ENCODE measurements at places on chromosomes 7 and 10. TPM values are rescaled to one million over a fixed set of nuclear protein-coding genes. Genes with fewer than 3 reads are reported as not detected.

COL28A1 gene
- 0.60 TPM for total RNA-seq

PTTG1IP2 gene
- not detected for total RNA-seq

SORCS3 gene
- total RNA-seq, result not detected

JAKMIP3 gene
- 1.1 TPM for total RNA-seq

SFTPA1 gene
- not detected for total RNA-seq

OR2A42 gene
- not detected for total RNA-seq

WDFY4 gene
- total RNA-seq, result not detected

TM9SF3 gene
- total RNA-seq, result 90.2 TPM

HABP2 gene
- 0.07 TPM for total RNA-seq

NPY4R gene
- 38.2 TPM for total RNA-seq

SLC26A3 gene
- not detected for total RNA-seq

TMEM270 gene
- total RNA-seq, result not detected

TBATA gene
- total RNA-seq, result not detected

PIP gene
- total RNA-seq, result not detected

HOXA1 gene
- total RNA-seq, result 3.1 TPM

AGBL3 gene
- 0.55 TPM for total RNA-seq

HOXA10 gene
- total RNA-seq, result 7.1 TPM

PITX3 gene
- 0.86 TPM for total RNA-seq

CNTNAP2 gene
- total RNA-seq, result not detected

ARHGAP22 gene
- total RNA-seq, result 4.7 TPM

TMEM176B gene
- total RNA-seq, result 0.11 TPM

ZNF488 gene
- 9.7 TPM for total RNA-seq

TSC22D4 gene
- total RNA-seq, result 40.3 TPM

PNLIP gene
- total RNA-seq, result not detected

GHRHR gene
- not detected for total RNA-seq

C10orf95 gene
- not detected for total RNA-seq

FGF8 gene
- not detected for total RNA-seq

PRRT4 gene
- total RNA-seq, result 0.50 TPM

CHN2 gene
- not detected for total RNA-seq

SNX8 gene
- total RNA-seq, result 85.4 TPM

CCDC7 gene
- total RNA-seq, result 1.0 TPM

CHRM2 gene
- not detected for total RNA-seq

EPO gene
- total RNA-seq, result not detected

SPDYE2 gene
- not detected for total RNA-seq

PLEKHS1 gene
- 0.03 TPM for total RNA-seq

ANXA8 gene
- 30.3 TPM for total RNA-seq

DOCK1 gene
- total RNA-seq, result 23.5 TPM

INMT gene
- not detected for total RNA-seq

ACSM6 gene
- total RNA-seq, result not detected

NPFFR1 gene
- not detected for total RNA-seq

SLC26A5 gene
- not detected for total RNA-seq

RBM20 gene
- 2.6 TPM for total RNA-seq

ANLN gene
- total RNA-seq, result 80.4 TPM

ATOH7 gene
- total RNA-seq, result 0.20 TPM

NXPH1 gene
- total RNA-seq, result not detected

IKZF1 gene
- total RNA-seq, result not detected

ANKRD30A gene
- total RNA-seq, result 0.31 TPM

GPER1 gene
- 1.1 TPM for total RNA-seq

CDHR3 gene
- total RNA-seq, result 4.7 TPM

RBP4 gene
- total RNA-seq, result 10.4 TPM

IFIT1B gene
- total RNA-seq, result not detected

STEAP2 gene
- 4.2 TPM for total RNA-seq

FAM237B gene
- not detected for total RNA-seq
